Activated CD8-positive, alpha-beta T cell treated with anti-CD3 and anti-CD28 coated beads, Interleukin-2, amount 10 ng/mL, durations not matched to agents 7 days and 5 days (primary cell): ENCODE measurements at places on chromosomes 11 and 22.

DNA sequence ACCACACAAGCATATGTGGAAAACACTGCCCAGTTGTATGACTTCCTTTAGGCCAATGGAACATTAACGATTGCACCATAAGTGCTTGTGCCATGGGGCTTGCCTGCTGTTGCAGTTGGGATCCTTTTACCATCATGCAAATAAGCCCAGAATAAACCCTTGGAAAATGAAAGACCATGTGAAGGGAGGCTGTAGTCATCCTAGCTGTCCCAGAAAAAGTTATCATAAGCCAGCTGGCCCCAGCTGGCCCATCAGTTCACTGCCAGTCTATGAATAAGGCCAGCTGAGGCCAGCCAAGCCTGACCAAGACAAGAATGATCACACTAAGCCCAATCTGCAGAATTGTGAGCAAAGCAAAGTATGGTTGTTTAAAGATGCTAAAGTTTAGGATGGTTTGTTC lies 253.9 kb upstream of the ARHGAP20 start:
- no peak for DNase-seq

- DNase-seq, result no peak
Observed at GRCh38 chr11:111718436-111718835, 47.8 kb downstream of the PPP2R1B start.

- no peak for DNase-seq
Observed at GRCh38 chr22:41043722-41044121, 48.7 kb upstream of the EP300 start.

GRCh38 chr11:2092956-2093412 lies 46.2 kb downstream of the IGF2 start:
- DNase-seq, result peak; percentile 44

- no peak for DNase-seq
Observed at GRCh38 chr22:46676881-46677280, 56.7 kb downstream of the GRAMD4 start.

- no peak for DNase-seq
Observed at GRCh38 chr22:44005524-44005923, 18.6 kb upstream of the PARVB start.

GRCh38 chr22:24510637-24511625 lies 15.8 kb downstream of the UPB1 start:
- DNase-seq, result no peak

DNA sequence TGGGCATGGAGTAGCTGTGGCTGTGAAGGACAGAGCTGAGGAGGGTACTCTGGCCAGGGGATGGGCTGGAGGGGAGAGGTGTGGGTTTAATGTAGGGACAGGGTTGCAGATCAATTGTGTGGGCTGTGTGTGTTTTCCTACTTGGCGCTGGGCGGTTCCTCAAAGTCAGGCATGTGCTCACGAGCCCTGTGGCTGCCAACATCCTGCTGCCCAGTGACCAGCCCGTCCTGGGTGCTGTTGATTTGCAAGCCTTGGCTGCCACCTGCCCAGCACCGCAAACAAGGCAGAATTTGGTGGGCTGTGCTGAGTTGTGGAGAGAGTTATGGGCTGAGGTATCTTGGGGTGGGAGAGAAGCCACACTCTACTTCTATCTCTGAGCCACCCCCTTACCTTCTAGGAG lies 69.2 kb downstream of the SCN3B start:
- DNase-seq, result no peak

DNA sequence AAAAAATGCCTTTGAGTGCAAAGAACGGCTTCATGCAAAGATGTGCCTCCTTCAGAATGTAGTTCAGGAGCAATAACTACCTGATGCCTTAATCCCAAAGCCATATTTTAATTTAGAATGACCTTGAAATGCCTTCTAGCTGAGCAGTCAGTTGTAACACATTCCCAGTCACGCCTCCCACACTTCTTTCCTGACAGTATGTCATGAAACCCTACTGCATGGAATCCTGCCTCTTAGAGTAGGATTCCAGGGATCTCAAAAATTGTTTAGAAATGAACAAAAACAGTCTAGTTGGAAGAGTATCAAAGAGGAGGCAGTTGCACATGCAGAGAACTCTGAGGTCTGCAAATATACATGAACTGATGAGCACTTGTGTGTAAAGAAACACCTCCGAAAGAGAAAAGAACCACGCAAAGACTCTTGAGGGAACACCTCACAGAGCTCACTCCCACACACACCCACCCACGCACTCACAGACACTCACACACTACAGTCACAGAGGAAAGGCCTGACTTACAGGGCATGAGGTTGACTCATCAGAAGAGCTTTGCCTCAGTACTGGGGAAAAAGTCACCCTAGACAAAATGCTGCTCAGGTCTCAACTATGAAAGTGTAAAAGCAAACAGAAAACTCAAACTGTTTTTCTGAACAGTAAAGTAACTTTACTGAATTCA lies 77.4 kb downstream of the GGTLC2 start:
- peak; percentile 33 for DNase-seq

- DNase-seq, result no peak
Observed at GRCh38 chr11:35334385-35335090, 84.8 kb downstream of the SLC1A2 start.

- DNase-seq, result no peak
Observed at GRCh38 chr11:113168354-113169342, 145.7 kb upstream of the TTC12 start.

GRCh38 chr11:56497010-56497409 lies 5.8 kb upstream of the OR5M8 start:
- no peak for DNase-seq

DNA sequence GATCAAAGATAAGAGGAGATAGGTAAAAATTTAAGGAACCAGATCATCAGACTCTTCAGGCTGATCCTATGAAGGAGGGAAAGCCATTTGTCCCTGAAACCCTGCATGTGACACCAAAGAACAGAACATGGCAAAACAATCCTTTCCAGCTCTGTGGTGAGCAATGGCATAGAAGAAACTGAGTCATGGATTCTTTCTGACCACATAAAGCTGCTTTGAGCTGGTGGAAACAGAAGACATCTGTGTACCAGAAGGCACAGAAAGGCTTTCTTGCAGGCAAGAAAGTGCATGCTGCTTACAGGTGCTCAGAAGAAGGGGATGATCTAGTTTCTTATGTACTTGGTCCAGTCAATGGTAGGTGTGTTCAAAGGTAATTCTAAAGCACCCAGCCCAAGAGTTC lies 45.0 kb upstream of the APOA1 start:
- DNase-seq, result no peak

DNA sequence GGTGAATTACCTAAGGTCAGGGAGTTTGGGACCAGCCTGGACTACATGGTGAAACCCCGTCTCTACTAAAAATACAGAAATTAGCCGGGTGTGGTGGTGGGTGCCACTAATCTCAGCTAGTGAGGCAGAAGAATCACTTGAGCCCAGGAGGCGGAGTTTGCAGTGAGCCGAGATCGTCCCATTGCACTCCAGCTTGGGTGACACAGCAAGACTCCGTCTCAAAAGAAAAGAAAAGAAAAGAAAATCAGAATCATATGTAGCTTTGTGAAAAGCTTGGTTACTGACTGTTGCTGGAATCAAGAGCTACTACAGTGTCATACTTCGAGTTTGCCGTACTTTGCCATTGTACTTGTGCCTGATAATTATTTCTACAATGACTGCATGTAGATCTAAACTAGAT lies 4.2 kb upstream of the TMEM135 start:
- no peak for DNase-seq

DNA sequence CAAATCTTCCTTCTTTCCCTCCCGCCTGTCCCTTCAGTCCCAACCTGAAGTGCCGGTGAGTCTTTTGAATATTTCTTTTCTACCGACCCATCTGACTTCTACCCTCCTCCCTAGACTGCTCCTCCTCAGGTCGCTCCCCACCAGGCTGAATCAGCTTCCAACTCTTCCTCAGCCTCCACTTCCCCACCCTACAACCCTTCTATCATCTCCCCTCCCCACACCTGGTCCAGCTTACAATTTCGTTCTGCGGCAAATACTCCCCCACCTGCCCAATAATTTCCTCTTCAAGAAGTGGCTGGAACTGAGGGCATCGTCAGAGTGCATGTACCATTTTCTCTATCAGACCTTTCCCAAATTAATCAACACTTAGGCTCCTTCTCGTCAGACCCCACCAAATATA lies 2.5 kb upstream of the NDUFC2 start:
- no peak for DNase-seq

GRCh38 chr11:116776522-116776984 lies 3.8 kb upstream of the BUD13 start:
- no peak for DNase-seq

GRCh38 chr11:130037058-130037457 lies 32.6 kb upstream of the APLP2 start:
- DNase-seq, result no peak

DNA sequence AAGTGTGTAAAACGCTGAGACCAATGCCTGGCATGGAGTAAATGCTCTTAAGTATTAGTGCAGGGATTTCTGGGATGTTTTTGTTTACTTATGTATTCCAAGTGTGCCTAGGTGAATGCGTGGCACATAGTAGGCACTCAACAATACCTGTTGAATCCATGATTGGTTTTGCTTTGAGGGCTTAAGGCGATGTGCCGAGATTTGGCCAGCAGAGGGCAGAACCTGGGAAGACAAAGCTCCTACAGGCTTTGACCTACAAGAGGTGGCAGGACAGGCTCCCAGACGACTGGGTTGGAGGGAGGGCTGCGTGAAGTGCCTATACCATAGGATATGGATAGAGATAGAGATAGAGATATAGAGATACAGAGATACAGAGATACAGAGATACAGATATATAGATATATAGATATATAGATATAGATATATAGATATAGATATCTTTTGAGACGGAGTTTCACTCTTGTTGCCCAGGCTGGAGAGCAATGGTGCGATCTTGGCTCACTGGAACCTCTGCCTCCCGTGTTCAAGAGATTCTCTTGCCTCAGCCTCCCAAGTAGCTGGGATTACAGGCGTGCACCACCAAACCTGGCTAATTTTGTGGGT lies 13.9 kb downstream of the KCNE3 start:
- peak; percentile 73 for DNase-seq

- DNase-seq, result no peak
Observed at GRCh38 chr11:121595717-121596161, 143.0 kb upstream of the SORL1-AS1 start.

DNA sequence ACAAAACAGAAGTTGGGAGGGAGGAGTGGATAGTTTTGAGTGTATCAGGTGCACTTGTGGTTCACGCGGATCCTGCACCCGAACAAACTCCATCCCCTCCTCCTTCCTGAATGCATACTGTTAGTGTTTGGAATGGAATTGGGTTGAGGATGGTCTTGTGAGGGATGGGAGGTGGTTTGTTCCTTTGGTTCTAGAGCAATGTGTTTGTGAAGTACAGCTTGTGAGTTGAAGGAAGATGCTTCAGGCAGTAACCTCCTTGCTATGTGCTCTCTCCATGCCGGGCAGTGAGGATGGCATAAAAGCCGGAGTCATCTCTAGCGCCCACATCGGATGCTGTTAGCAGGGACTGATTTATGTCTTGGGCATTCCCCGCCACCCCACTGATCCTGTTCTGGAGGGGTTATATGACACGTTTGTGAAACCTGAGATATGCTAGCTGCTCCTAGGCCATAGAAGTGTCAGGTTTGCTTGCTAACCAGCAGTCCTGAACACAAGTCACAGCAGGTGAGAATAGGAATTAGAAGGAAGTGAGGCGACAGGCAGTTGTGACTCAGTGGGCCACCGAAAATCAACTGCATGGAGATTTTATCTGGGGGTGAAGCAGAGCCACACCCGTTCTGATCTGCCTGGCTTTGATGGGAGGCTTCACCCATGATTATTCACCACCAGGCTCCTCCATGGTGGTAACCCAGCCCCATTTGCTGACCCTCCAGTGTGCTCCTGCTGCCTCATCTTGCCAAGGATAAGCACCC lies 2.2 kb downstream of the BCR start:
- DNase-seq, result peak; percentile 37

DNA sequence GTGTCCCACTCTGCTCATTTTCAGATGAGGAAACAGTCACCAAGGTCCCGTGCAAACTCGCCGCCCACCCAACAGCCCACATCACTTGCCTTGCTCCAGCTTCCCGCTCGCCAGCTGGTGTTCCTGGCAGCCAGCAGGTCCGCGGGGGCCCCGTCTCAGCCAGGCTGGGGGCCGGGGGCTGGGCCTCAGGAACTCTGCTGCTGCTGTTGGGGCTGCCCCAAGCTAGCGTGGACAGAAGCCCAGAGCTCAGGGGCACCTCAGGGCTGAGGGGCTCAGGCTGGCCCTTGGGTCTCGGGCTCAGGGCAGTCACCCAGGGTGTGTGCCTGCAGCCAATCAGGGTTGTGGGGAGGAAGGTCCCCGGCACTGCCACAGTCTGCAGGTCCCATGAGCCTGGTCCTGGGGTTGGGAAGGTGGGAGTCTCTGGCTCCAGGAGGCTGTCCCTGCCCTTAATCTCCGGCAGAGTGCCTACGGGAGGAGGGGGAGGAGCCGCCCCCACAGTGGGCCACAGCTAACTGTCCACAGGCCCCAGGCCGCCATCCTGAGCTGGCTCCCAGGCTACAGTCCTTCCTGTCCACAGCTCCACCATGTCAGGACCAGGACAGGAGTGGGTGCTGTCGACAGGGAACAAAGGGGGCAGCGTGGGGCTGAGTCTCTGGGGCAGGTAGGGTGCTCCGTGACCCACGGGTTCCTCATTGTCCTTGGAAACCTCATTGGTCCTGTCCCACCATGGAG lies 65.2 kb downstream of the ARFGAP3 start:
- DNase-seq, result no peak

DNA sequence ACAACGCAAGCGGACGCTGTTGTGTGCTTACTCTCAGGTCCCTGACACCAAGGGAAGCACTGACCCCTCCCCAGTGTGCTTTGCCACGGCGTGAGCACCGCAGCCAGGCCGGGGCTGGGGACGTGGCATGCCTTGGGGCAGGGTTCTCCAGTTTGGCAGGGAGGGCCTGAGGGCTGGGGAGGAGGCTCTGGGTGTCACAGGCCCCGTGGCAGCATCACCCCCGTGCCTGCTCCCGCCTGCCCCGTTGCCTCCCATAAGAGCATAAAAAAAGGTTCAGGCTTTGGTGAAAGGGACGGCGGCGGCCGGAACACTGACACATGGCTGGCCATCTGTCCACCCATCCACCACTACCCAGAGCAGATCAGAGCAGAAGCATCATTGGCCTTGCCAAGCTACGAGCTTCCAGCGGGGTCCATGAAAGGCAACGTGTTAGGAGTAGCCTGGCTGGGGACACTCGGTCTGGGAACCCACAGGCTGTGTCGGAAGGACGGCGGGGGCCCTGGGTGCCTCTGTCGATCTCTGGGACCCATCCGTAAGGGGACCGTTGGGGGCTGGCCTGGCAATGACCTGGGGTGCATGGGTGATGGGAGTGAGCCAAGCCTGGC lies 183.0 kb downstream of the IGLL1 start:
- no peak for DNase-seq

GRCh38 chr11:102320679-102321078 lies 3.4 kb downstream of the BIRC3 start:
- DNase-seq, result no peak
